Activated CD8-positive, alpha-beta memory T cell treated with anti-CD3 and anti-CD28 coated beads for 4 hours (primary cell): ENCODE measurements at places on chromosomes 2 and 18.
A peak's percentile ranks its signal among the peaks of the same experiment; 100 is the strongest.

DNA sequence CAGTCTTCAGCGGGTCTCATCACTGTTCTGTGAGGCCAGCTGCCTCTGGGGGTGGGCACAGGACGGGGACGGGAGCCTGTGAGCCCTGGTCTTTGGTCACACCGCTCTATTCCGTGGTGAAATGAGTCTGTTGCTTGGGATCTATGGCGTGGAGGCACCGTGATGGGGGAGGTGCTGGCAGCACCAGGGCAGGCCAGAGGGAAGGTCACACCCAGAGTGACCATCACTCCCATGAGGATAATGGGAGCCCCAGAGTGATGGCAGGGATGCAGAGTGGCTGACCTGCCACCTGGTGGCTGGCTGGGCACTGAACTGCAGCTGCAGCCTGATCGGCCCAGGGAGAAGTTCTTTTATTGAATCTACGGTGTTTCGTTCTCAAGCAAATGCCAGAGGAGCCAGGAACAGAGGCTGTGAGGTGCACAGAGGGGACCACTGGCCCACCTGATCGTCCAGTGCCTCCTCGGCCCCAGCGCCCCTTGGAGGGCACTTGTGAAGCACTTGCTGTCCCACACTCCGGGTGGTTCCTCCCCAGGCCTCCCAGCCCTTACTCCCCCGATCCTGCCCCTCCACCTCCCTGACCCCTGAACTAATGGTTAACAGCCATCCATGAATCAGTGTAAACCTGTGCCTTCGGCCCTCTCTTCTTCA lies 17.9 kb downstream of the KCNIP3 start:
- DNase-seq = no peak

GRCh38 chr2:32783933-32784332 lies 156.1 kb downstream of the TTC27 start:
- DNase-seq = no peak

DNA sequence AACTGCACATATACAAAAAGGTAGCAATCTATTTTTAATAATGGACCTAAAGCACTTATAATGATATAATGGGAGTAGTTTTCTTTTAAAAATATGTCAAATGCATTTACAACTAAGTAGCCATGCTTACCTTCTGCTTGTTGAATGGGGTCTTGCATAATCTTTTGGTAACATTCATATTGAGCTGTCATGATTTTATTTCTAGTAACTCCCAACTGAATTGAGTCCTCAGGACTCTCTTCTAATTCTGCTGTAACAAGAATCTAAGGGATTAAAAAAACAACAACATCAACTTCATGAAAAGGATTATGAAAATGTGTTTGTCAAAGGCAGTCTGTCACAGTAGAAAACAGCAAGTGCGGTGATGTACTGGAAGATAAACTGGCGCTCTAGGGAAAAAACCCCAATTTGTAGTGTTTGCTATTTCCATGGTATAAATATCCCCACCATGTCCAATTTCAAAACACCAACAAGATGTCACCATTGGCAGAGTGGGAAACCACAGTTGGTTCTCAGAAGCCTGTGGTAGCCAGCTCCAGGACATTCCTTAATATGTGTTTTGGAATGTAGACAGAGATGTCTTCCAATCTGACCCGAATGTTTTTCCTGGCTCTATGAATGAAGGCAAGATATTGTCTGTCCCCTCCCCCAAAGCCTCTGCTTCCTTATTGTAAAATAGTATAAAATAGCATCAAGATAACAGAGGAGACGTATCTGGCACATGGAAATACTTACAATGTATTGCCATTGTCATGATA lies 64.8 kb downstream of the CALCRL start:
- DNase-seq = no peak

- peak; percentile 9 for DNase-seq
These were observed 18.7 kb downstream of the ORC2 start for GRCh38 chr2:200944467-200945394.

DNA sequence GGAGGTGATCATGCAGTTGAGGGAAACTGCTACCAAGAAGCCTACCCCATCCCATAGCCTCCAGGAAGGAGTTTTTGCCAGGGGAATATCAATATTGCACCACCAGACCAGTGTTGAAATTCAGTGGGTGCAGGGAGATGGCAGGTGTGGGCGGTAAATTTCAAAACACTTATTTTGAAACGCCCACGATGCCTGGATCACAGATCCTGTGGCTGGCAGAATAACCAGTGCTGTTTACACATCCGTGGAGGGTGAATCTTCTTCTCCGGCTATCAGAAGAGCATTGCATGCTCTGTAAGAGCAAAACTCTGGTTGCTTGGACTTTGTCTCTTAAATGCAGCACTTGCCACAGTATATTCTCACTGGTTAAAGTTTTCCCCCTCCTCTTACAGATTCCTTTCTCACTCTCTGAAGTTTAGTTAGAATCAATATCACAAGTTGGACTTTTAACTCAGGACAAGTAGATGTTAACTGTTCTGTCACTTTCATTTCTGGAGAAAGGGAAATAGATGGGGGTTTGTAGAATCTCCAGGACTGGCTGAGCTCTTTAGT lies 70.5 kb upstream of the ZCCHC2 start:
- DNase-seq = no peak

DNA sequence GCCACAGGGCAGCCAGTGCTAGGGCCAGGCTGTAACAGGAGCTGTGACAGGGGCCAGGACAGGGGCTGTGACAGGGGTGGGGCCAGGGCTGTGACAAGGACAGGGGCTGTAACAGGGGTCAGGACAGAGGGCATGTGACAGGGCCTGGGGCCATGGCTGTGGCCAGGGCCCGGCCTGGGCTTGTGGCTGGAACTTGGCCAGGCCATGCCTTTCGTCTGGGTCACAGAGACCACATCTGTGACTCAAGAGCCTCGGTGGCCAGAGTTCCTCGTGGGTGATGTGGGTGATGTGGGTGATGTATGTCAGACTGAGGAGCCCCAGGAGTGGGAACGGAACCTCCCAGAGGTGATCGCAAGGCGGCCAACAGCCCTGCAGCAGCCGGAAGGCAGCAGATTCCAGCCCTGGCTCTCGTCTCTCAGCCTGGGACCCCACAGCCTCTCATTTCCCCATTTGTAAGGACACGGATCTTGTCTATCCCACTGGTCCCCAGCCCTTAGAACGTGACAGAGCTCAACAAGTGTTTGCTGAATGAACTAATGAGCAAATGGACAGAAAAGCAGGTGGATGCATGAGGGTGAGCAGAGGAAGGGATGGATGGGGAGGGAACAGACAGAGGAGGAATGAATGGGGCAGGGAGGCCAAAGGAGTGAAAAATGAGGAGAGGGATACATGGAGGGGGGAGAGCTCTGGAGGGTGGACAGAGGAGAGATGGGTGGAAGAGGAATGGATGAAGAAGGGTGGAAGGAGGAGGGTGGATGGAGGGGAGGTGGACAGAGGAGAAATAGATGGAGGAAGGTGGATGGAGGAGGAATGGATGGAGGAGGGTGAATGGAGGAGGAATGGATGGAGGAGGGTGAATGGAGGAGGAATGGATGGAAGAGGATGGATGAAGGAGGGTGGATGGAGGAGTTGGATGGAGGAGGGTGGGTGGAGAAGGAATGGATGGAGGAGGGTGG lies 17.3 kb downstream of the ESPNL start:
- no peak for DNase-seq
